CD4-positive, alpha-beta T cell treated with Interleukin-6 for 4 hours (primary cell): ENCODE measurements at places on chromosomes 4 and X.

- no peak for DNase-seq
Observed at GRCh38 chrX:70442224-70442623, 2.4 kb upstream of the DLG3 start.

DNA sequence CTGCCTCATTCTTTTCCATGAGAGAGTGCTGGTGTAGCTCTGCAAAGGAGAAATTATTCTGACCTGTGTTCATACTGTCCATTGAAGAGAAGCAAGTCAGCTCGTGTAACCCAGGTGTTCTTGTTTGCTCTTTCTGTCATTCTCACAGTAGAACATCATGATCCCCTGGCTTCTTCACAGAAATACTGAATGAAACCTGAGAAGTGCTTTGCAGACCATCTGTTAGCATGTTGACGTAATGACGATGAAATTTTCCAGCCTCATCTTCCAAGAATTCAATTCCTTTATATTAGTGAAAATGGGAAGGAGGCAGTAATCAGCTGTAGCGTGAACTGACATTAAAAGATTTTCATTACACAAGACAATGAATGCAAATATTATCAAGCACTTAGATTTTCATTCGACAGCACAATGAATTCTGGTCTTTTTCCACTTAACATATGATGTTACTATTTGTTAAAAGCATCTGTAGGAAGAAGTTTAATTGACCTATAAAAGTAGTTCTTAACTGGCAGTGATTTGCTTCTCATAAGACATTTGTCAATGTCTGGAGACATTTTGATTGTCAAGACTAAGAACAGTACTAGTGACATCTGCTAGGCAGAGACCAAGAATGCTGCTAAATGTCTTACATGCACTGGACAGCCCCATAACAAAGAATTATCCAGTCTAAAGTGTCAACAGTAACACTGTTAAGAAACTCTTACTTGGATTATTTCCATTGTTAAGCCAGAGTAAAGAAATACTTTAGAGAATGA is 246.3 kb downstream of the BANK1 start:
- DNase-seq, result no peak

DNA sequence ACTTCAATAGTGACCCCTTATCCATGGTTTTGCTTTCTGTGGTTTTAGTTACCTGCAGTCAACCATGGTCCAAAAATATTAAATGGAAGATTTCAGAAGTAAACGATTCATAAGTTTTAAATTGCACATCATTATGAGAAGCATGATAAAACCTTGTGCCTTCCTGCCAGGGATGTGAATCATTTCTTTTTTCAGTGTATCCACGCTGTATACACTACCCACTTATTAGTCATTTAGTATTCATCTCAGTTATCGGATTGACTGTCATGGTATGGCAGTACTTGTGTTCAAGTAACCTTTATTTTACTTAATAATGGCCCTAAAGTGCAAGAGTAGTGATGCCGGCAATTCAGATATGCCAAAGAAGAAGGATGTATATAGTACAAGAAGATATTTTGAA is 37.7 kb upstream of the TASL start:
- DNase-seq, result no peak

- peak; percentile 64 for DNase-seq
Observed at GRCh38 chr4:1072830-1073446, 40.4 kb downstream of the RNF212 start.

DNA sequence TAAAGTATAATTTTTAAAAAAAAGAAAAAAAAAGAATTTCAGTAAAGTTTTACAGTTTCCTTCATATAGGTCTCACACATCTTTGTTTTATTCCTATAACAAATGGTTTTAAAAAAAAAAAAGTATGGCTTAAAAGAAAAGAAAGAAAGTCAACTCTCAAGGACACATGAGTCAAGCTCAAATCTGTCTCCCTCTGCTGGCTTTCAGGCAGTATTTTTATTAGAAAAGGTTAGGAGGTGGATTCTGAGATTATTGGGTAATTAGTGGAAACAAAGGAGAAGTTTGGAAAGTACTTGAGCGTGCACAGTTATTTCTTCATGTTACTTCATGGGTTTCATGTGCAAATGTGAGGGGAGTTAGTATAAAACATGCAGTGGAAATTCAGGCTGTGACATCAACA is 36.6 kb upstream of the BTC start:
- DNase-seq, result no peak

DNA sequence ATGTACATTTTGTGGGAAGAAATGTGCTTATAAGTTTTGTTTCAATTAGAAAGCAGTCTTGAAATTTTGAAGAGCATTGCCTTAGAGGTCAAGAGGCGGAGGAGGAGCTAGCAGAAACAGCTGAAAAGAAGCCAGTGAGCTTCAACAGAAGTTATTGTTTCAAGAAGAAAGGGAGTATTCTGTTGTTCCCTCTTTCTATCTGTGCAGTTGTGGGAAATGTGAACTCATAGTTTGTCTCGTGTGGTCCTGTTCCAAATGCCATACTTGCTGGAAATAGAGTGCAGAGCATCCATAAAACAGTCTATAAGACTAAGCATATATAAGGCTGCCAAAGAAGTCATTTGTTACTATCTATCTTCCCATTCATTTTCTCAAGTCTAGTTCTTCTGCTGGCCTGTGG is 1015.7 kb downstream of the DMD start:
- DNase-seq, result no peak

- DNase-seq, result no peak
Observed at GRCh38 chr4:7420661-7421040, 14.1 kb downstream of the PSAPL1 start.
